CD4-positive, alpha-beta T cell treated with Interleukin-15 for 1 hour (primary cell): ENCODE measurements at places on chromosomes 7 and 10.

DNA sequence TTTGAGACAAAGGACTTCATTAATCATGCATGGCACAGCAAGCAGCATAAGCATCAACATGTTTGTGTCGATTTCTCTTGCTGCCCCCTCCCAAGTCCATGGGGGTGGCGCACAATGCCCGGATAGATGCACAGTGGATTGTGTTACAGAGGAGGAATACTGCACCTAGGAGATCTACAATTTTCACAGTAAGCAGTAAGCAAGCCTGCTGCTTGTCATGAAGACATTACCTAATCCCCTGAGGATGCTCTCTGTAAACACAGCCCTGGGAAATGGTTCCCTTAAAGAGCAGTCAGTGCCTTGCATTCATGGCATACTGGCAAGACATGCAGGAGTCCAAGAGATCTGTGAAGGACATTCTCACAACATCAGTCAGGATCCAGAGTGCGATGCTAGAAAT is 137.7 kb downstream of the ETV1 start:
- no peak for DNase-seq

DNA sequence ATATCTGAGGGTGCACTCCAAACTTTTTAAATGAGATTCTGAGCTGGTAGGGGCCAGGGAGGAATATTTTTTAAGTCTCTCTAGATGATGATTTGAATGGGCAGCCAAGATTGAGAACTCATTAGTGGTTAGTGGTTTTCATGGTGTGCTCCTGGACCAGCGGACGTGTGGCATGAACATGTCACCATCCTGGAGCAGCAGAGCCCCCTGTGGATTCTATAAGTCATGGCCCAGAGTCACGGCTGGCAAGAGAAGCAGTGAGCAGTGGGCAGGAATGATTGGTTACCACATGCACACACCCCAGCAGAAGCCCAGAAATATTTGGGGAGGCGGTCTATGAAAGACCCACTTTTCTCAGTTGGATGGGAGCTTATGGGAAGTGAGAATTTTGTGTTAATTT is 21.2 kb upstream of the UCN3 start:
- peak; percentile 25 for DNase-seq

- no peak for DNase-seq
Observed at GRCh38 chr7:14773729-14774271, 128.8 kb downstream of the DGKB start.

DNA sequence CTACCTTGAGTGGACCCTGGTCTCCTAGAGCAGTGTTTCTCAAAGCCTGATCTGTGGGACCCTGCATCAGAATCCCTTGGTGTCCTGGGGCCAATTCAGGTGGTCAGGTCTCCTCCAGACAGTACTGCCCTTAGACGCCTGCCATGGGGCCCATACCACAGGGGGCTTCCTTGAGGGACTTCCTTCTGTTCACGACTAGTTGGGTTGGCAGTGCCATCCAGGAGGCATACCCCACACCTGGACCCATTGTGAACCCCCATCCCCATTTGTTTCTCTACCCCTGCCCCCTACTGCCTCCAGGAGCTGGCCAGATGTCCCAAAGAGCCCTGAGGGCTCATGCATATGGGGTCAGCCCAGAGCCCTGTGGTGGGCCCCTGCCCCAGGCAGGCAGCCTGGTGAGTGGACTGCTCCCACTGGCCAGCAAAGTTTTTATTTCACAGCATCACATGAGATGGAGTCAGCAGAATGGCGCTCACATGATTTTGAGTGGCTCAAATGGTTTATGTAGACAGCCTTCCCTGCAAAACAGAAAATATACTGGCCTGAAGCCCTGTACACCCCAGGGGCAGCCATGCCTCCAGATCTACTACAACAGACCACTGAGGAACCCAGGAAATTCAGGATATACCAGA is 259.9 kb upstream of the ZMIZ1 start:
- no peak for DNase-seq

- DNase-seq = no peak
Observed at GRCh38 chr10:128896116-128896795, 570.8 kb upstream of the MGMT start.

DNA sequence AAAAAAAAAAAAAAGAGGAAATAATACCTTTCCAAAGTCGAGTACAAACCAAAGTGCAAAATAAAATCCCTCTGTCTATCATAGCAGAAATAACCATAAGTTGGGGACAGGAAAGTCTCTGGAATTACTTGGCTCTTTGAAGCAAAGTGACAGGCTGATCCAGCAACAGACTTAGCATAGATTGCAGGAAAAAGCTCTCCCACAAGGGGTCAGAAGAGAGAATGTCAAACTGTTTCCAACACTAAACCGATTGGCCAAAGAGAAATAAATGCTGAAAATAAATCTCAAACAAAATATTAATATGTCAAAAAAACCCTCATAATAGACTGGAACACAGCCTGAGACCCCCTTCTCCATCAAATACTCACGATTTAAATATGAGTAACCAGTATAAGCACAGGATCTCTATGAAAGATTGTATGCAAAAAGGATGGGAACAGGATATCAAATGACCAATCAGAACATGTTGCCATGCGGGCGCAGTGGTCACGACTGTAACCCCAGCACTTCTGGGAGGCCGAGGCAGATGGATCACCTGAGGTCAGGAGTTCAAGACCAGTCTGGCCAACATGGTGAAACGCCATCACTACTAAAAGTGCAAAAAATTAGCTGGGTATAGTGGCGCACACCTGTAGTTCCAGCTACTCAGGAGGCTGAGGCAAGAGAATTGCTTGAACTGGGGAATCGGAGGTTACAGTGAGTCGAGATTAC is 1000.7 kb upstream of the LRRN3 start:
- no peak for DNase-seq

DNA sequence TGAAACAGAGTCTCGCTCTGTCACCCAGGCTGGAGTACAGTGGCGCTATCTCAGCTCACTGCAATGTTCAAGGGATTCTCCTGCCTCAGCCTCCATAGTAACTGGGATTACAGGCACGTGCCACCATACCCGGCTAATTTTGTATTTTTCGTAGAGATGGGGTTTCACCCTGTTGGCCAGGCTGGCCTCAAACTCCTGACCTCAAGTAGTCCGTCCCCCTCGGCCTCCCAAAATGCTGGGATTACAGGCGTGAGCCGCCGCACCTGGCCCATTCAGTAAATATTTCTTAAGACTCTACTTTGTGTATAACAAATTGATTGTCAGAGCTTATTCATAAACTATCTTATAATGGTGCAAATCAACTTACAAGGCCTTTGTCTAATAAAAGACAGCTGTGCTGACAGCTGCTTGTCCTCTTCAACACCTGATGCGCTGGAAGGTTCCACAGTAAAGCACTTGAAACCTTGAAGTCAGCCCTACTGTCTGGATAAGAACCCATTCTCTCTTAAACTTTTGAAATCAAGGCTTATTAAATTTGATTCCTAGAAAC is 14.7 kb downstream of the ECHDC3 start:
- no peak for DNase-seq

- no peak for DNase-seq
Observed at GRCh38 chr7:157568106-157568769, 231.4 kb downstream of the DNAJB6 start.

- DNase-seq = no peak
Observed at GRCh38 chr7:39421251-39421650, 145.0 kb upstream of the YAE1 start.

DNA sequence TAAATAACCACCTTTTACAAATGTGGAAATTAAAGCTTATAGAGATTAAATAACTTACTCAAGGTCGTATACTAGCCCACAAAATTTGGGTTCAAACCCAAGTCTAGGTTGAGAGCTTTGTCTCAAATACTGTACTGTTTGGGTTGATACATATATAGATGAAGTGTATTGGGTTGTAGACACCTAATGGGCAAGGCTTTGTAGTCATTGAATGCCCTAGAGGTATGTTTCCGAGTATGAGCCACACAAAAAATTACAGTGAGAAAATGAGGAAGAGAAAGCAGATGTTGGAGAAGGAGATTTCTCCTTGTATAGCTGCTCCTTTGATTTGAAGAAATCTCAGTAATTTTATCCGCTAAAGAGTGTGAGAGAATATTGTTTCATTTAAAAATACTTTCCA is 60.6 kb downstream of the C1GALT1 start:
- DNase-seq = no peak

- no peak for DNase-seq
Observed at GRCh38 chr7:77457779-77458178, 41.6 kb upstream of the GSAP start.

DNA sequence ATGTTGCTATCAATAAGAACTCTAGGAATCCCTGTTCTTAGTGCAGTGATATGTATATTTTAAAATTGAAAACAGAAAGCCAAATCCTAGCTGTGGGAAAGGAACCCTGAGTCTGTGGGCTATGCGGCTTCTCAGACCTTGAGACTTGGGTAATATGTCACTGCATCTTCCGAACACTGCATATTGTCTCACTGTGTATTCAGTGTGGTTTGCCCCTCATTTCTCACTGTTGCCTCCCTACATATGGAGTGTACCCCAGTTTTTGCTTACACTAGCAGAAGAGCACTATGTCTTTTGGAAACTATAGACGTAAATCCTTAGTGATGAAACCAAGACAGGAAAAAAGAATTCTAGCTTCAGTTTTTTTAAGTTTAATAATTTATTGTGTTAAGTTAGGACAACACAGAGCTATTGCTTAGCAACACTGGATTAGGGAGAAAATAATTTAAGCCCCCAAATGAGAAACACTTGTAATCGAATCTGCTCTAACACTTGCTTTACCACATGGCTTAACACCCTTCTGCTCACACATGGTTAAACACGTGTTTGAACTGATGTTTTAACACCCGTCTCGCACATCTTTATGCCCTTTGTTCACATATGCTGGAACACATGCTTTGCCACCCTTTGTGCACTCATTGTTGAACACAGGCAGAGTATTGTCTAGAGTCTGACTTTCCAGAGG is 251.3 kb downstream of the VTI1A start:
- no peak for DNase-seq

DNA sequence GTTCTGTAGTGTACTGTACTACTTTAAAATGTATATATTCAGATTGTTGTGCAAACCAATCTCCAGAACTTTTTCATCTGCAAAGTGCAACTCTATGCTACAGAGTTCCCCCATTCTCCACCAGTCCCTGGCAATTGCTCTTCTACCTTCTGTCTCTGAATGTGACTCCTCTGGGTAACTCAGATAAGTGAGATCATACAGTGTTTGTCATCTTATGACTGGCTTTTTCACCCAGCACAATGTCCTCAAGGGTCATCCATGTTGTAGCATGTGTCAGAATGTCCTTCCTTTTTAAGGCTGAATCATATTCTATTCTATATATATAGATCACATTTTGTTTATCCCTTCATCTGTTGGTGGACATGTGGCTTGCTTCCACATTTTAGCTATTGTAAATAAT is 10.8 kb downstream of the SLIT1 start:
- DNase-seq = no peak

DNA sequence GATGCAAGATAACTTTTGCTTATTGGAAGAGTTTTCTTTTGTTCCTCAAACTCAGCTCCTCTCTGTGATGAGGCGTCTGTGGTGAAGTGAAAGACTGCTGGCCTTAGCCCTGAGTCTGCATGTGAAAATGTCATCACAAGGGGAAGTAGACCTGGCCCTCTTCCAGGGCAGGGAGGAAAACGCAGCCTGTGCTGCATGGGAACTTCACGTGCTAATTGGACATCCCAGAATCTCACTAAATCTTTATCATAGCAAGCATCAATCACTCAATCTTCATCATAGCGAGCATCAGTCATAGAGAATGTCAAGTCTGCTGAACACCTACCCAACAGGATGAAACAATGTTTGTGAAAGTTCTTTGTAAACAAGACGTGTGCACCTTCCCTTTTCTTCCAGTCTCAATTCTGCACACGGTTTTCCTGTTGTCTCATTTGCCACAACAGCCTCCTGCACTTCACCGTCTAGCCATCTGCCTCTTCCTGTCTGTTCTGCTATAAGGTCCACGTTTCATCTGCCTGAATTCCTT is 314.6 kb downstream of the FRMD4A start:
- DNase-seq = peak; percentile 22

GRCh38 chr7:116949941-116950801 is 3.1 kb upstream of the ST7 start:
- no peak for DNase-seq

- DNase-seq = no peak
Observed at GRCh38 chr7:135168489-135169140, 1.9 kb downstream of the CYREN start.

DNA sequence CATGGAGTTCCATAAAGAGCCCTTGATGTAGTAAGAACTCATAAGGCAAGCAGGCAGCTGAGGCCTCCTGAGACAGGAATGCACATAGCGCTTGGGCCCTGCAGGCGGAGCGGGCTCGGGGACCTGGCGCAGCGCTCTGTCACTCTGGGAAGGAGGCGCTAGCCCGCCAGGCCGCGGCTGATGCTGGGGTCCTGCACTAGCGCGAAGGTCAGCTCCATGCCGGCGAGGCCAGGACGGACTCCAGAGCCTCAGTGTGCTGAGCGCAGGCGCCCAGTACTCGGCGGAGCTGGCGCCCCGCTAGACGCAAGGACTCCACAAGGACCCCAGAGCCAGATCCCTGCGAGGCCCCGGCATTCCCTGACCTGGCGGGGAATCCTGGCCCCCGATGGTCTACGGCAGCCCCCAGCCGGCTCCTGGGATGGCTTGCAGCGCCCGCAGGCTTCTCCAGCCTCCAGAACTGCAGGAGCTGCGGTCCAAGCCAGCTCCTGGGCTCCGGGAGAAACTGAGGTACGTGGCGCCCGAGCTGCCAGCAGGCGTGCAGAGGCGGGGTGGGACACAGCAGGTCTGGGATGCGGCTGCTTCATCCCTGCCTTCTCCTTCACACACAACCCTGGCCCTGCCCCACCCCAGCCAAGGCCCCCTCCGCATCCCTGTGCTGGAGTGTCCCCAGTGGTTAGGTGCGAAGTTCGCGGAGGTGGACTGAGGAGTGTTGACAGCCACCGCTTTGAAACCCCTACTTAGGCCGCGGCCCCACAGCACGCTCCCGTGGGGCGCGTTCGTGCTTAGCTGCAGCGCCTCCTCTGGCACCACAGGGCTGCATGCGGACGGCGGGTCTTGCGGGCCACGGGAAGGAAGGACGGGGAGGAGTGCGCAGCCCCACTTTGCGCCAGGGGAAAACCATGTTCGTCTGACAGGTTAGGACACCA is 761.5 kb upstream of the POM121L12 start:
- no peak for DNase-seq

GRCh38 chr7:102080434-102081243 is 206.0 kb upstream of the SH2B2 start:
- DNase-seq = no peak

DNA sequence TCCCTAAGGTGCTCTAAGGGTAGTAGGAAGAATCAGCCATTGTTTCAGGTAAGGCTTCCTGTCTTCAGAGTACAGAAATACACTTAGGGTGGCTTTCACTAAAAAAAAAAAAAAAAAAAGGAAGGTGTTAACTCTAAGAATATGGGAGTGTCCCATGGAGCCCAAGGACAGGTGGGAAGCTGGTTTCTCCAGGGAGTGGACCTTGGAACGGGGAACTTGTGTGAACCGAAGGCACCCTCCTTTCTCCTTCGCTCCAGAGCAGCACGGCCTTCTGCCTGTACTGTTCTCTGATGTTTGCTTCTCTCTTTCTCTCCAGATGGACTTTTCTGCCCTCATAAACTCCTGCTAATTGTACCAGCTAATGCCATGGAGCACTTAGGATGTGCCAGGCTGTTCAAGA is 6.2 kb downstream of the OPALIN start:
- DNase-seq = no peak

- no peak for DNase-seq
Observed at GRCh38 chr7:12584930-12585329, 14.4 kb downstream of the SCIN start.

- no peak for DNase-seq
Observed at GRCh38 chr7:132379292-132379691, 197.0 kb downstream of the PLXNA4 start.
